Glomerular endothelial cell (primary cell): ENCODE measurements at places on chromosomes 2 and 18.

DNA sequence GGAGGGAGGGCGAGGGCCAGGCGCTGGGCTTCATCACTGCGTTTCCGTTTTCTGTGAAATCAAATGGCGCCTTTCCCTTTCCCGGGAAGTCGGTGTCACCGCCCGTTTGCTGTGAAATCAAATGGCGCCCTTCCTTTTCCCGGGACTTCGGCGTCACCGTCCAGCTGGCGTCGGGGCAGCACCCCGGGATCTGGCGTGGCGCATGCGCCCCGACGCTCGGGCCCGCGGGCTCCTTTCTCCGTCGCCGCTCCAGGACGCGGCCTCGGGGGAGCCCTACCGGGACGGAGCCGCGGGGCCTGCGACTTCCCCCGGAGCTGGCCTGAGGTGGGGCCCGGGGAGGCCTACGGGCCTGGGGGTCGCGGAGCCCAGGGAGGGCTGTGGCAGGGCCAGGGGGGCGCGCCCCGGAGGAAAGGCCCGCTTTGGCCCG, at the start of gene FAM228A:
FAM228A (plus strand) TSS at position 203 of the 427 bp plus-strand sequence. CDS start 428 bp downstream, outside the sequence.
- DNase-seq = no peak

GRCh38 chr2:196176142-196176738, 4.9 kb upstream of the STK17B start:
- DNase-seq = no peak

- DNase-seq = no peak
These were observed 28.8 kb upstream of the SIX3 start for GRCh38 chr2:44912660-44913059.

DNA sequence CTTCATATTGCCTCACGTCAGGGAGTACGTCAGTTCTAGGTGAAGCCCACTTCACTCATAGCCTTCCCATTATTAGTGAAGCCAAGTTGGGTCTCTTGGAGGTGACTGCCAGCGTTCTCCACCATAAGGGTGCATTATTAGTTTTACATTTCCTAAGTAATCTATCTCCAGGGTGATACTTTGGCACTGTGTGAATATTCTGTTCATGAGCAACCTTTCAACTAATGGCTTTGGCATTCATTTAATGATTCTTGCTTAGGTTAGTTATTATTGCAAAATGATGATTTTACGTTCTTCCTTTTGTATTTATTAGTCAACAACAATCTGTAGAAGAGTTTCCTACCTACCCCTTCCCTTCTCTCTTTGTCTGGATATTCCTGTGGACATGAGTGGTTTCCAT, 97.5 kb downstream of the MAP4K4 start:
- DNase-seq = no peak

DNA sequence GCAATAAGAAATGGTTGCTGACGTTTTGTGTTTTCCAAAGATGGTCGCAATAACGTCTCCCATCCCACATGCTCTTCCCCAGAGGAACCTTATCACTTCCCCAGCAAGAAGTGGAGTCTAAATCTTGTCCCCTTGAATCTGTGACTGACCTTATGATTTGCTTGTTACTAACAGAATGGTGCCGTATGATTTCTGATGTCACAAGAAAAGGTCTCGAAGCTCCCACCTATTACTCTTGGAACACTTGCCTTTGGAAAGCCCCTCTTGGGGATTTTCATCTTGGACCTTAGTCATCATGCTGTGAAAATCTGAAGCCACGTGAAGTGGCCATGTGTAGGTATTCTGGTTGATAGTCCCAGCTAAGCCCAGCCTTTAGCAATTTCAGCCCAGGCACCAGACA, 86.2 kb upstream of the GLS start:
- DNase-seq = no peak
